IPS DF 6.9 (cell line): ENCODE measurements at places on chromosomes 1 and 21.

- DNase-seq: no peak
Observed at GRCh38 chr1:201302163-201303152, 19.2 kb downstream of the PKP1 start.

GRCh38 chr1:210223226-210223904 is 9.2 kb upstream of the SERTAD4 start:
- no peak for DNase-seq

- no peak for DNase-seq
Observed at GRCh38 chr1:111754984-111755330, 744 bp upstream of the DDX20 start.

GRCh38 chr1:209768354-209768774 is 12.5 kb downstream of the TRAF3IP3 start:
- DNase-seq: no peak

GRCh38 chr1:2498648-2499047 is 22.6 kb downstream of the PLCH2 start:
- DNase-seq: no peak
